ENCODE measurements at places on chromosomes 5 and 9.

- no peak for DNase-seq
Measured at GRCh38 chr5:115532517-115532916, 12.1 kb downstream of the FEM1C start.

DNA sequence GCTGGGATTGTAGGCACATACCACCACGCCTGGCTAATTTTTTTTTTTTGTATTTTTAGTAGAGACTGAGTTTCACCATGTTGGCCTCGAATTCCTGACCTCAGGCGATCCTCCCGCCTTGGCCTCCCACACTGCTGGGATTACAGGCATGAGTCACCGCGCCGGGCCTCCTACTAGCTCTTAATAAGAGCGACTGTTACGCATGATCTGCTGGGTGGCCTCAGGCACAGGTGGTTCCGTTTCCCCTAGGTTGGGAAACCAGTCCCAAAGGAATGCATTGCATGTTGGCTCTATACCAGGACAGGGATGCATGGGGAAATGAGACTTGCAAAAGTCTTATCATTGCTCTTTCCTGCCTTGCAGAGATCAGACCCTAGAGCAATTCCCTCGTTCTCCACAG is 184.7 kb upstream of the PPP1R26 start:
- no peak for DNase-seq

DNA sequence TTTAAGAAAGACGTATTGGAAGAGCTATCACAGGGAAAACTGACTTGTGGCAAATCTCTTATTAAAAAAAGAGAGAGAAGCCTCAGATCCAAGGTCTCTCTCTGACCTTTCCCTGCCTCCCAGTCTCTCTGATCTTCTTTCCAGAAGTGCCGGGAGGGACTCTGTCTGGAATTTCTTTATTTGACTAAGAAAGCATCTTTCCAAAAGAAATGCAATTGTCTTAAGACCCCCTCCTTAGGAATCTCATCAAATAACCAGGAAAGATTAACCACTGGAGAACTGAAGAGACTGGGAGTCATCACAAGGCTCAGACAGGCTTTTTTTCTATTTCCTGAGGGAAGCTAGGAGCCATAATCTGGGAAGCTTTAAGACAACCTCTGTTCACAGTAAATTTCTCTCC is 4.6 kb downstream of the C1QTNF3 start:
- DNase-seq: no peak

DNA sequence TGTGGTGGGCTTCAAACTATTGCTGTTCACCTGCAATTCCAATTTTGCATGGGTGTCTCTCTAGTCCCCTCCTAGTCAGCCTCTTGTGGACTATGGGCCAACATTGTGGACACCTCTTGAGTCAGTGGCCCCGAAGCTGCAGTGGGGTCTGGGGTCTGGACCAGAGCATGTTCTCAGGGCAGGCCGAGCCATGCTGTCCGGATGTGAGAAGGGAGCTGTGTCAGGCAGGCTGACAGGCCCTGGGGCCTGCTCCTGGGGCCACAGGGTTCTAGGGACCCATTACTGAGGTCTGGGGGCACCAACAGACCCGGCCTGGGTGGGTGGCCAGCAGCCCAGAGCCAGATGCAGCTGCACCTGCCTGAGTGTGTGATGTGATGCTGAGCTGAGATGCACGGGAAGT is 16.5 kb upstream of the IRX4 start:
- no peak for DNase-seq

- no peak for DNase-seq
Measured at GRCh38 chr5:56148453-56148971, 84.6 kb downstream of the ANKRD55 start.

DNA sequence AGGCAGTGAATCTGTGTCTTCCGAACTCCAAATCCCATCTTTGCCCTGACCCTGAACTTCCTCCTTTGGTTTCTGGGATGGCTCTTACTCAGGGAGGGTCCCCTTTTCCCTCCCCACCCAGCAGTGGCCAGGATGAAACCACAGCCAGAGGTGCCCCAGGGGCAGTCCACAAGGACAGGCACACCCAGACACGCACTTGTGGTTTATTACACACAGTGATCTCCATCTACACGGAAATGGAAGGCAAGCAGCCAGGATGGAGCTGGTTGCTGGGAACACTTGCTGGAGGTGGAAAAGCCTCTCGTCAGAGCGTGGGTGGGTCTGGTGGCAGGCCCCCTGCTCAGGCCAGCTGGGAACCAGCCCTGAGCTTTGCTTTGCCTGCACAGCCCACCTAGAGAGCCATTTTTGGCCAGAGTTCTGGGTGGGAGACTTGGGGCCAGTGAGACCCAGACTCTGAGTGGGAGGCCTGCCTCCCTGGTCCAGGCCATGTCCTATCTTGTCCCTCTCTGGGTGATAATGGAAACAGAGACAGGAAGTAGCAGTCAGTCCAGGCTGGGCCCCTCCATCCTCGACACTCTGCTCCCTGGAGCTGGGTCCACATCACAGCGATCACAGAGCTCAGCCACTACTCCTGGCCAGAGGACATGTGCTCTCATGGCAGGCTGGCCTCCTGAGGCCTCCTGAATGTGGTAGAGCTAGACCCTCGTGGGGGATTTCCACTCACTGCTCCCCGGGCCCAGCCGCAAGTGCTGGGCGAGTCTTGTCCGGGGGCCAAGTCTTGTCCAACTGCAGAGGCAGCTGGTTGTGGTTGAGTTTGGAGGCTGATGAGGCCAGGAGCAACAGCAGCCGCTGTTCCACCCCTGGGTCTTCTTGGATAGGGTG is 5.1 kb upstream of the PHYKPL start:
- no peak for DNase-seq

DNA sequence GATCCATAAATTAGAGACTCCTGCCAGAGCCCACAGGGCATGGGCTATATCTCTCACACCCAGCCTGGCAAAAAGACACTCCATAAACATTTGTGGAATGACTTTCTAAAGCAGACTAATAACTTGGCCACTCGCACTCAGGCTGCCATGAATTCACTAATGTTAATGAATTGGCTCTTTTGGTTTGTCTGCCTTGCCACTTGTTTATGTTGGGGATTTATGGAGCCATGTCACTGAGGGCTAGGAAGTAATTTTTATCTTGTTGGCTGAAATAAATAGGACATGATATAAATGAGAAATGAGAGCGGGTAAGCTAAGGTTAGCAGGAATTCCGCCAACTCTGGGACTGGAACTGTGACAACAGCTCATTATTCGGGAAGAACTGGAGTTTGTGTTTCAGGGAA is 55.2 kb downstream of the DROSHA start:
- DNase-seq: no peak

DNA sequence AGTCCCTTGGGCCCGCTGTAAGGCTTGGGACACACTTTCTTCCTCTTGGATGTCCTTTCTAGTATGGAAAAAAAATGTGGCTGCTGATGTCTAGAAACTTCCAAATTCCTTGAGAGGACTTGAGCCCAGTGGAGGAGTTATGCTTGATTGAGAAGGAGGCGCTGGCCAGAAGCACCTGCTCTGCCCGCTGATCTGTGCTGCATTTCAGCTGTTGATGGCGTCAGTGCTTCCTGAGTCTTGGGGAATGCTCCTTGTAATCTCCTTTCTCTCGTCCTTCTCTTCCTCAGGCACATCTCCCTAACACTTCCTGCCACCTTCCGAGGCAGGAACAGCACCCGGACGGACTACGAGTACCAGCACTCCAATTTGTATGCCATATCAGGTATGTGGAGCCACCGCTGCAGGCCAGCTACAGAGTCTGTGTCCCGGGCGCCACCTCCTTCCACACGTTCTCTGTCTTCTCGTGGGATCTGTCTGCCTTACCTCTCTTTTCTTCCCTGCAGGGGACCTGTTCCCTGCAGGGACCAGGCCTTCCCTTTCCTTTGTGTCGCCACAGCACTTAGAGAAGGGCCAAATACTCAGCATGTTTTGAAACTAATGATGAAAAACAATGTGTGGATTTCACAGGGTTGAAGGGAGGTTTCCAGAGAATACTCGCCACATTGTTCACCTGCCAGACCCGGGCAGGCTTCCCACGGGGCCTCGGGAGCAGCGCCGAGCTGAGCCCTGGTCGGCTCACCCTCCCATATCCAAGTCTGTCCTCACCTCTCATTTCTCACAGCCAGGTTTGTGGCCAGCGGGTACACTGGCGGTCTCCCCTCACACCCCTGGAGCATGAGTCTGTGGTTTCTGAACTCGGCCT is 95.2 kb downstream of the MVB12B start:
- DNase-seq: no peak

GRCh38 chr9:13717322-13718054 is 438.0 kb upstream of the MPDZ start:
- DNase-seq: no peak

- no peak for DNase-seq
Measured at GRCh38 chr5:132779961-132780360, 2.9 kb upstream of the SEPTIN8 start.

GRCh38 chr9:93822229-93822628 is 132.9 kb downstream of the BARX1 start:
- DNase-seq: no peak

- no peak for DNase-seq
Measured at GRCh38 chr5:170303549-170303948, 6.0 kb upstream of the LCP2 start.

- no peak for DNase-seq
Measured at GRCh38 chr9:121071756-121072421, 2.9 kb upstream of the CNTRL start.

- no peak for DNase-seq
Measured at GRCh38 chr9:117170567-117170966, 244.3 kb downstream of the ASTN2 start.

- no peak for DNase-seq
Measured at GRCh38 chr5:18420711-18421110, 786.5 kb downstream of the TAF11L14 start.

DNA sequence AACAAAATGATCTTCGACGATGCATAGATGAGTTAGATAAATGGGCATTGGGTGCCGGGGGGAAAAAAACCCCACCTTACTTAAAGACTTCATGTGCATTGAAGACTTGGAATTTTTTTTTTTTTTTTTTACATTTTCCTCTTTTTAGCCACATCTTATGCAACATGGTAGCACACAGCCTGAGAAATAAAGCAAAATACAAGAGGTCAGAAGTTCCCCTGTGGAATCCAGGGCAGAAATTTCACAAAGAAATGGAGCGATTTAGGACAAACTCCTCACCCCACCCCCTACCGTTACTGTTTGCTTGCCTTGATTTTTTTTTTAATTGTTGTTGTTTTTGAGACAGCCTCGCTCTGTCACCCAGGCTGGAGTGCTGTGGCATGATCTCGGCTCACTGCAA is 153.2 kb downstream of the GOLPH3 start:
- no peak for DNase-seq

DNA sequence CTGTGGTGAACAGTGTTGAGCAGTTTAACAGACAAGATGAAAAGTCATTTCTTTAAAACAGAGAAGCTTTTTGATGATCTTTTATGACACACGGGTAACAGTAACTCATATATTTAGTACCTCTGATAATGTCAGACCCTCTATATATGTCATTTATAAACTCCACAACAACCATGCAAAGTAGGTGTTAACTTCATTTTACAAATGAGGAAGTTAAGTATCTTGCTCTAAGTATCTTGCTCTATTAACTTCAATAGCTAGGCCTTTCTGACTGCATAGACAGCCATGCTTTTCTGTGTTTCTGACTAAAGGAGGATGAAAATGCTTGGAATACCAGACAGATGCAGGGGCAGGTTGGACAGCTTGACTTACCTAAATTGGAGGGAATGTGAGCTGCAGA is 1.8 kb downstream of the NUDT2 start:
- DNase-seq: no peak
